ENCODE measurements at places on chromosomes 16 and 17.

DNA sequence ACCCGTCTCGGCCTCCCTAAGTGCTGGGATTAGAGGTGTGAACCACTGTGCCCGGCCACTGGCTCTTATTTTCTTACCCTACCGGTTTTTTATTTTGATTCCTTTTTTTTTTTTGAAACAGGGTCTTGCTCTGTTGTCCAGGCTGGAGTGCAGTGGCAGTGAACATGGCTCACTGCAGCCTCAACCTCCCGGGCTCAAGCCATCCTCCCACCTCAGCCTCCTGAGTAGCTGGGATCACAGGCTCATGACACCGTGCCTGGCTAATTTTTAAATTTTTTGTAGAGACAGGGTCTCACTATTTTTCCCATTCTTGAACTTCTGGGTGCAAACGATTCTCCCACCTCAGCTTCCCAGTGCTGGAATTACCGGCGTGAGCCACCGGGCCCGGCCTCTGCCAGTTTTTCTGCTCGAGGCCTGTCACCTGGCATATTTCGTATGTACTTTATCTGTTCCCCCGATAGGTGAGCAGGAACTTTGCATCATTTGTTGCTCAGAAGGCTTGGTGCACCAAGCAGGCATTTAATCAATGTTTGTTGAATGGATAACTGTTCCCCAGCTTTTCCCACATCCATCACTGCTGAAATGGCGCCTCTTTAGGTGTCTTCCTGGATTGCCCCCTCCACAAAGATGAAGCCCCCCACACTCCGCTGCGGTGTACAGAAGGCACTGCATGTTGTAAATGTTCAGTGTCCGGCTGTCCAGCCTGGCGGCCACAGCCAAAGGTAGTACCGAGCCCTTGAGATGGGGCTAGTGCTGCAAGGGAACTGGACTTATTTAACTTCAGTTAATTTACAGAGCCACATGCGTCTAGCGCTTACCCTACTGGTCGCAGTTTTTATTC lies 858 bp upstream of the TELO2 start:
- DNase-seq = no peak

DNA sequence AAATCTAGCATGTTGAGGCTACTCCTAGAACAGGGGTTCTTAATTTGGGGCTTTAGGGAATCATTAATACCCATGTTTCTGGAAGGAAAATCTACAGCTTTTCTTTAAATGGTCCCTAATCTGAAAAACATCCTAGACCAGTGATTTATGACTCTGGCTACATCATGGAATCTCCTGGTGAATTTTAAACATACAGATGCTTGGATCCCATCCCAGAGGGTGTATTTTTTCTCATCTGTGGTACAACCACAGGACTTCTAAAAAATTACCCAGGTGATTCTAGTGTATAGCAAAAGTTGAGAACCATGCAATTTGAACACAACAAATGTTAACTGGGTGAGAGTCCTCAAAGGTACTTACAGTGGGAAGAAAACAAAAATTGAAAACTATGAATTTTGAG lies 41.5 kb downstream of the KANSL1 start:
- no peak for DNase-seq

- no peak for DNase-seq
Observed at GRCh38 chr17:16989230-16989952, 17.5 kb upstream of the TNFRSF13B start.

DNA sequence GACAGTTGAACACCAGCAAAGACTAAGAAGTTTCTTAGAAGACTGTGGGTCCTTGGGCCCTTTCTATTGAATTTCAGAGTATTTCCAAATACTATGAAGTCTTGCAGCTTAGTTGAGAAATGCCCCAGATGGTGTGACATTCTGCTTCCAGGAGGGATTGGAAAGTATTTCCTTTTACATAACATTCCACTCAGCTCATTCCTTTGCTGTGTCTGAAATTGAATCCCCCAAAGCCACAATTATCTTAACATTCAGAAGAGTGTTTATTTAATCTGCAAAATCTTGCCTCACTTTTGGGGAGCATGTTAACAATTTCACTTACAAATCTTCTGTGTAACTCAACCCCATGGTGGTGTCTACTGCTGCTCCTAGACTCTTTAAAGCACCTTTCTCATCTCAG lies 307.7 kb downstream of the WWOX start:
- no peak for DNase-seq

- no peak for DNase-seq
Observed at GRCh38 chr16:56767024-56767423, 37.1 kb downstream of the NUP93 start.

GRCh38 chr16:81740169-81740568 lies 38.9 kb upstream of the PLCG2 start:
- no peak for DNase-seq

DNA sequence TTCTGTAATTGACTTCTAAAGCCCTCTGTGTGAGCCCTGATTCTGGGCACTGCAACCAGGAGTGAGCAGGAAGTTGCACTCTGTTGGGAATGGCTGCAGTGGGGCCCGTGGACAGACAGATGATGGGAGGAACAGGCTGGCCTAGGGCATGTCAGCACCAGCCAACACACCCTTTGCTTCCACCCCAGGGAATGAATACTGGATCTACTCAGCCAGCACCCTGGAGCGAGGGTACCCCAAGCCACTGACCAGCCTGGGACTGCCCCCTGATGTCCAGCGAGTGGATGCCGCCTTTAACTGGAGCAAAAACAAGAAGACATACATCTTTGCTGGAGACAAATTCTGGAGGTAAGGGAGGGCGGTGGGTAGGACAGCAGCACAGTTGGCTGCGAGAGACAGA lies 10.8 kb upstream of the LPCAT2 start:
- no peak for DNase-seq

All from stimulated activated CD4-positive, alpha-beta T cell treated with anti-CD3 and anti-CD28 coated beads, Interleukin-1b, Interleukin-23, amount 100 ng/mL, for 48 hours (primary cell).